ENCODE measurements at places on chromosomes 2 and 18.

- DNase-seq: no peak
Measured at GRCh38 chr2:238941262-238941792, 93.4 kb downstream of the TWIST2 start.

- no peak for DNase-seq
Measured at GRCh38 chr2:211248841-211249240, 692.4 kb downstream of the CPS1 start.

DNA sequence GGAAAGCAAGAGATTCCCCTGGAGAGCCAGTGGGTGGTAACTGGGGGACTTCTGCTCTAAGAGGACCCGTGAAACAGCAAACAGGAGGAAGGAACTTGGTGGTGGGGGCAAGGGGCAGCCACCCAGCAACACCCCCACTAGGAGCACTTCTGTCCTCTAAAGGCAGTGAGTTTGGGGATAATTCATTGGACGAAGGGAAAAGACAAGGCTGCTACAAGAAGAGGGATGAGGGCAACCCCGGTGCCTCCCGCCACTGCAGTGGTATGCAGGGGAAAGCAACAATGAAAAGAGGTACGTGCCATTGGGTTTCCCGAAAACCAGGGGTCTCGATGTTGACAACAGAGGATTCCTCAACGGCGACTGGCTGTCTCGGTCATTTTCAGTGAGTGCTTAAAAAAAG lies 9.1 kb downstream of the RPL31 start:
- DNase-seq: no peak

- DNase-seq: no peak
Measured at GRCh38 chr2:28269019-28269784, 123.5 kb upstream of the FOSL2 start.

GRCh38 chr2:175442441-175442840 lies 260.9 kb upstream of the ATP5MC3 start:
- no peak for DNase-seq

GRCh38 chr2:195413422-195413821 lies 243.6 kb upstream of the SLC39A10 start:
- no peak for DNase-seq

DNA sequence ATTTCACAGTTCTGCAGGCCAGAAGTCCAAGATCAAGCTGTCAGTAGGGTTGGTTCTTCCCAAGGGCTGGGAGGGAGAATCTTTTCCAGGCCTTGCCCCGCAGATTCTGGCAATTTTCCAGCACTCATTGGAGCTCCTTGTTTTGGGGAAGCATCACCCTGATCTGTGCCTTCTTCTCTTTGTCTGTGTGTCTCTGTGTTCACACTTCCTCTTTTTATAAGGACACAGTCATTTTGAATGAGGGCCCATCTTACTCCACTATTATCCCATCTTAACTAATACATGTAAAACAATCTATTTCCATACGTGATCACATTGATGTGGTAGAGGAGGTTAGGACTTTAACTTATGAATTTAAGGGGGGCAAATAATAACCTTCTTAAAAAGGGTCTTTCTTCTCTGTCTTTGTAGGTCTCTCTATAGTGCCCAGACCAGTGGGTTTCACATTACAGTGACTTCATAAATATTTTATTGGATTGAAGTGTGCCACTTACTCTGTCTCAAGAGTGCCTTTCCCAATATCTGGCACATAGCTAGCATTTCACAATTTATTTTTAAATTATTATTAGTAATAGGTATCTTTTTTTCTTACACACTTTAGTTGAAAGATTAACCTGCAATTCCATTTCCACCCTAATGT lies 68.9 kb upstream of the CBLN2 start:
- DNase-seq: no peak

GRCh38 chr2:236805800-236806531 lies 236.3 kb downstream of the ACKR3 start:
- no peak for DNase-seq

DNA sequence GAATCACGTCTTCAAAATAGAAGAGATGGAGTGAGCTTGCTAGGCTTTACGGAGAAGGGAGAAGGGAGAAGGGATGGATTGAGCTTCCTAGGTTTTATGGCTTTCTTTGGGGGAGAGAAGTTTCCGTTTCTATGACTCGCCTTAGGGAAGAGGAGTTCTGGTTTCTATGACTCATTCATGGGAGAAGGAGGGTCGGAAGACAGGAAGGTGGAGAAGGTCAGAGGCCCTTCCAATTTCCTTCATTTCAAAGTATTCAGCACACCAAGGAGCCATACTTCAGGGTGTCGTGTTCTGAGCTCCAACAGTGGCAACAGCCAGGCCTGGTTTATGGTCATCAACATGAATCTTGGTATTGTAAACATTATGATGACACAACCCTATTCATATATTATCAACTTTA lies 284.7 kb upstream of the VWC2L start:
- DNase-seq: no peak

DNA sequence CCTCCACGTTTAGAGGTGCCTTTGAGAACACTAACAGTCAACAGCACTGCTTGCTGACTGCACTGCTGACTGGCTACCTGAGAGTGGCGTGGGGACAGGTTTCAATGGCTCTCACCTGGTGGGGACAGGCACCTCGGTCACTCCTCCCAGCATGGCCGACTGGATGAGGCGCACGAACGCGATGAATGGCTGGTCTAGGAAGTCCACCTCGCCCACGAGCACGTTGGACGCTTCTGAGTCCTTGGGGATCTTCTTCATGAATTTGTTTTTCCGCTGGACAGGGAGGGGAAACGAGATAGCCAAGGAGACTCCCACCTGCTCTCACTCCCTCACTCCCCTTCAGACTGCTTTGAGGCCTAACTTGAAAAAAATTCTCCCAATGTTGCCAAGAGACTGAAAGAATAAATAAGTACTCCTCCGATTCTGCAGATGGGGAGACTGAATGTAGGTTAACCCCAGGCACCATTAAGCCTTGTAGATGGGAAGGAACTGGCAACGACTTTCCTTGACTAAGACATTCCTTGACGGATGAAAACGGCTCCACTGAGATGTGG lies 57.3 kb downstream of the MTHFD2 start:
- no peak for DNase-seq

DNA sequence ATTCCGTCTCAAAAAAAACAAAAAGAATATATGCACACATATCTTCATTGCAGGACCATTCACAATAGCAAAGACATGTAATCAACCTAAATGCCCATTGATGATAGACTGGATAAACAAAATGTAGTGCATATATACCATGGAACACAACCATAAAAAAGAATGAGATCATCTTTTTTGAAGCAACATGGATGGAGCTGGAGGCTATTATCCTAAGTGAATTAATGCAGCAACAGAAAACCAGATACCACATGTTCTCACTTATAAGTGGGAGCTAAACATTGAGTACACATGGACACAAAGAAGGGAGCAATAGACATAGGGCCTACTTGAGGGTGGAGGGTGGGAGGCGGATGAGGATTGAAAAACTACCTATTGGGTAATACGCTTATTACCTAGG lies 8.8 kb downstream of the NT5C1B start:
- no peak for DNase-seq

DNA sequence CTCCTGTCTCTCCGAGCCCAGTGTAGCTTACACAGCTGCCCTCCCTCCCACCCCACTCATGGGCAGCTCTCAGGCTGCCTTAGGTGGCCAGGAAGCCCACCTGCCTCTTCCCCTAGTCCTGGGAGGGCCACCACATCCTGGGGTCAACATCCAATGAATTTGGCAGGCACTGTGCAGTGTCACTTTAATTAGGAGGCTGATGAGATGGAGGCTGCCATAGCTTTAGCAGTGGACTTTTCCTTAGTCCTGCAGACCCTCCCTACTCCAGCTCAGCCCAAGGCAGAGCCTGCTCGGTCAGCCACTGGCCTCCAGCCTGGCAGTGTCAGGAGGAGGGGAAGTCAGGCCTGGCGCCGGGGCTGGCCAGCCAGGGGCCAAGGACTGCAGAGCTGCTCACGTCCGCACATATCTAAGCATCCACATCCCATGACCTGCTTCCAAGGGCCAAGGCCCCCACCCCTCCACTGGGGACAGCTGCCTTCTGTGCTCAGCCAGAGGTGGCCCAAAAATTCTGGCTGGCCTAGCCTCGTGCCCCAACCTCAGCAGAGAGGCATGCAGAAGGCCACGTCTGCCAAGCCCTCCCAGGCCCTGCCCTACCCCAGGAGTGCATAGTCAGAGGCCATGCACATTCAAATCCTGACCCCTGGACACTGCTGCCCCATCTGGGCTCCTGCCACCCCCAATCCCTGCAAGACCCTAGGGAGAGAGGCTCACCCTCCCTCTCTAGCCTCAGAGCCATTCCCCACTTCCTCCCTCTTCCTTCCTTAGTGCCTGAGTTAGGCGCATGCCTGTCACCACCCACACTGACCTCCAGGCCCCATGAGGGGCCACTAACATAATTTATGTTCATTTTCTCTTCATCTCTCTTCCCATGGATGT lies 33.1 kb downstream of the ADRA2B start:
- no peak for DNase-seq

DNA sequence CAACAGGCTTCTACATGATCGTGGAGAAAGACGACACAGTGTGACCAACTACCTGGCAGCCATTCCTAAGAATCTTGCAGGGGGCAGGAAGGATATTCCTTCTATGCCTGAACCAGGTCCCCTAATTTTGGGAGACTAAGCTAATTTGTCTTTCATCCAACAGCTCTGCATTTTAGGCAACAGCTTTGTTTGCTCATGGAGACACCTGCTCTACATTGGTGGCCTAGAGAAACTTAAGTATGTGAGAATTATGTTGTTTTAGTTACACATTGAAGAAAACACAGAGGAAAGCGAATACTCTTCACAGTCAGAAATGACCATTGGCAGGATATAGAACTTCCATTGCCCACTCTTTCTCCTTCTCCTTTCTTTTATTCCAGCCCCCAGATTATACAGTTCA lies 75.2 kb downstream of the ASXL3 start:
- no peak for DNase-seq

Data from NCI-H2081 treated with DMSO at 0.1 percent for 48 hours (cell line).